ENCODE measurements at places on chromosomes 3 and 15. TPM values are rescaled to one million over a fixed set of nuclear protein-coding genes. Genes with fewer than 3 reads are reported as not detected.

Gene ANKRD63
- 0.25 TPM for total RNA-seq

- DNase-seq: no peak
Measured at GRCh38 chr3:55296791-55297190, 190.3 kb downstream of the WNT5A start.

DNA sequence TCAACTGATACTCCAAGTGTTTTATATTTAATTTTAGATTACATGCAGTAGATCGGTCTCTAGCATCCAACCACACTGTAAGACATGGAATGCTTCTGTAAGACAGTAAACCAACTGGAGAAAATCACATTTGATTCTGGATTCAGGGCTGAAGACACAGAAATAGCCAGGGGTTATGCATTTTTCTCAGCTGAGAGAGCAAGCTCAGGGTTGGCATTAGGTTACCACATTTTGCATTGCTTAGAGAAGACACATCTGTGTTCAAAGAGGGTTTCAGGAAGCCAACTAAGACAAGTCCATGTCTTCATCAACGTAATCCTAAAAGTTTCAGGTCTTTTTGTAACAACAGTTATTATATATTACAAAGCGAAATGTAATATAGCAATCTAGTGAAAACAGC, 27.7 kb upstream of the UNC13C start:
- DNase-seq: no peak

- DNase-seq: no peak
Measured at GRCh38 chr3:127068871-127069270, 86.0 kb downstream of the PLXNA1 start.

GRCh38 chr3:190458040-190458439, 8.3 kb upstream of the TMEM207 start:
- no peak for DNase-seq

Gene TCTA
- total RNA-seq: 49.3 TPM

- no peak for DNase-seq
Measured at GRCh38 chr3:184320104-184320445, 5.7 kb downstream of the EIF4G1 start.

- no peak for DNase-seq
Measured at GRCh38 chr3:197528190-197528589, 27.6 kb downstream of the BDH1 start.

DNA sequence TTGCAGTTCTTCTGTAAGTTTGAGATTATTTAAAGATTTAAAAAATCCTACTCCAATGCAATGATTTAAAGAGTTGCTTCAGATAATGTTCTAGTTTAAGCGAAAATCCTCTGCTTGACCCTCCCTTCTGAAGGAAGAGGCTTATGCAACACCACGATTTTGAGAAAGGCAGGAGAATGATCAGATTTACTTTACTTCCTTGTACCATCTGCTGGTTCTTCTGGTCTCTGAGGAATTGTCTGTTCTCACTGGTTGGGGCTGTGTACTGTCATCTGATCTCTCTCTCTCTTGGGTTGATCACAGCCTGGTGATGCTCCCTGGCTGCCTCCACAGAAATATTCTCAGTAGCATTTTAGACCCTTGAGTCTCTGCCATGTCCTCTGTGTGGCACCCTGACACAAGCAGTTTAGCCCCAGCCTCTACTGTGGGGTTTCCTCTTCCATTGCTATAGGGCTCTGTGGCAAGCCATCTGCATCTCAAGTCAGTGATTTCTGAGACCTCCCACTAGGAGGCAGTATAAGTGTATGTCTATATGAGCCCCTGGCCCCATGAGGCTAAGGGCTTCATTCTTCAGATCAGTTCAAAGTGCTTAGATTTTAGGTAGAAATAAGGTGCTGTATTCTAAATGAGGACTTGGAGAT, 50.8 kb upstream of the PLAAT1 start:
- no peak for DNase-seq

Gene CYP8B1
- total RNA-seq: not detected

Gene TMEM266
- not detected for total RNA-seq

Gene ATP13A4
- total RNA-seq: 8.8 TPM

Gene TMC3
- total RNA-seq: not detected

DNA sequence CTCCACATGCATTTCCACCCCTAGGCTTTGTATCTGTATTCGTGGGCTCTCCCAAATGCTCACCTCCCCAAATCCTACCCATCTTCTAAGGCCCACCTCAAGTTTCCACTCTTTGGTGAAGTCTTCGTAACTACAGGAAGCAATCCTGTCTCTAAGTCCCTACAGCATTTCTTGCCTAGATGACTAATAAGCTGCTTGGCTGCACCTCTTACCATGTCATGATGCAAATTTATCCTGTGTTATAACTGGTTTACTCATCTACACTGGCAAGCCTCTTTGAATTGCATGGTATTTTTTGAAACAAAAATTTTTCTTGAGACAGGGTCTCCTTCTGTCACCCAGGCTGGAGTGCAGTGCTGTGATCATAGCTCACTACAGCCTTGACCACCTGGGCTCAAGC, 73.3 kb downstream of the SETMAR start:
- no peak for DNase-seq

DNA sequence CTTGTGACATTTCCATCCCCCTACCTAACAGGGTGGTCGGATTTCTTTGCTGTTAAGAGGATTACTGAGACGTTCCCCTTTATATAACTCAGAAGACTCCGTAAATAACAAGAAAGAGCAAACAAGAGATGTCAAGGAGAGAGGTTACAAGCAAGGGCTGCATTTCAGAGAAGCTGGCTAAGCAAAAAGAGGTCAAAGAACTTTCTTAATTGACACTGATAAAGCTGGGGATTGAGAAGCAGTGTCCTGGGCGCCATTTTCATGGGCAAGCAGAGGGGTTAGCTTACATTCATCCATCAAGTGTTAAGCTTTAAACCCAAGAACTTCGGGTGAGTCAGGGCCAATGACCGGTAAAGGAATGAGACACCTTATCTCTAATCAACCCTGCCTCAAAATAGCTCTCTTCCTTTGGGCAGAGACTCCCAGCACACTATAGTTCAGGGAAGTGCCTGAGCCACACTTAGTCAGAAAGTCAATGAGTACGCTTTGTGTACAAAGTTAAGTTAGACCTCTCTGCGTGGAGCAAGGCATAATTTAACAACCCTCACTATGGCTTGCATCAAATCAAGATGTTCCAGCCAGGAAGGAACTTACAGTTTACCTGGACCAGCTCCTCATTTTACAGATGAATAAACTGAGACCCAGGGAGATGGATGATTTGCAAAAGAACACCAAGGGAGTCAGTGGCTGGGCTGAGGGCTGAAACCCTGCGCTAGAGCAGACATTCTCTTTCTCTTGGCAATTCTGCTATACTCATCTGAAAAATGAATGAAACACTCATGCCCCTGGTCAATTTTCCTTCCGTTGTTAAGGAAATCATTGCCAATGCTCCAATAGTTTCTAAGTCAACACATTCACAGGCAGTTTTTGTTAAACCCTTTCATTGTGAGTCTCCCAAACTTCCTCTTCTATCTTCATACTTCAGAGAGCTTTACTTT, 44.6 kb downstream of the CCNL1 start:
- DNase-seq: no peak

Gene EXD1
- not detected for total RNA-seq

Gene FANCD2OS
- total RNA-seq: not detected

- DNase-seq: no peak
Measured at GRCh38 chr15:71595846-71596553, 214.4 kb upstream of the NR2E3 start.

Gene GABRA5
- not detected for total RNA-seq

DNA sequence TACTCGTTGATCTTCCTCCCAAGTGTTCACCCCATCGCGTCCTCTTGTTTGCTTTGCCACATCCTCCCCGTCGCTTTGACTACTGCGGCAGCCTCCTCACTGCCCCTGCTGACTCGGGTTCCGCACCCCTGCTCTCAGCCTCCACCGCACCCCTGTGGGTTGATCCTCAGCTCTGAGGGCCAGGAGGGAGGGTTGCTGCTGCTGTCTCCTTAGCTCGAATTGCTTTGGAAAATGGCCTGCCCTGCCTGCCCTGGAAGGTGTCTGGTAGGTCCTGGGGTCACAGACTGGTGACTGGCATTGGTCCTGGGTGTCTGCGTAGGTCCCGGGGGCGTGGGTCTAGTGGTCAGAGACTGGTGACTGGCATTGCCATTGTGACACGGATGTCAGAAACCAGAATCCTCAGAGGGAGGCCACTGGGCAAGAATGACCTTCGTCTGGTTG, 9.4 kb downstream of the MUC4 start:
- peak; percentile 35 for DNase-seq

All from B cell (primary cell).